Activated gamma-delta T cell treated with Interleukin-2 at 50 U/mL for 16 hours (primary cell): ENCODE measurements at places on chromosomes 7 and 10.

- no peak for DNase-seq
Observed at GRCh38 chr7:154627646-154628290, 375.2 kb downstream of the PAXIP1 start.

DNA sequence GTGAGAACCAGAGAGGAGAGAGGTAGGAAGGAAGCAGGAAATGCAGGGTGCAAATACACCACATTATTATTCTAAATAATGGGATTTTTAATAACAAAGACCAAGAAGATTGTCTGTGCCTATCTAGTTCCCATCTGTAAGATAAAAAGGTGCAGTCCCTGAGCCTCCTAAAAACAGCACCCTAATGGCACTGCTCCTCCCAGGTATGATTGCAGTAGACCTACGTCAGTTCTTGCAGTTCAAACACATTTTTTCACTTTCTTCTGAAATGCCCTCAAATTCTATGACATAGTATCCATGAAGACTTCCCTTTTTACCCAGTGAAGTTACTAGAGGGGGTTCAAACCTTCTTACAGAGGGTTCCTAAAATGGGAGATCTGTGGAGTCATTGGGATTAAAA, 70.6 kb downstream of the FIGNL1 start:
- DNase-seq: no peak

GRCh38 chr7:91098566-91098965, 165.7 kb upstream of the FZD1 start:
- no peak for DNase-seq

DNA sequence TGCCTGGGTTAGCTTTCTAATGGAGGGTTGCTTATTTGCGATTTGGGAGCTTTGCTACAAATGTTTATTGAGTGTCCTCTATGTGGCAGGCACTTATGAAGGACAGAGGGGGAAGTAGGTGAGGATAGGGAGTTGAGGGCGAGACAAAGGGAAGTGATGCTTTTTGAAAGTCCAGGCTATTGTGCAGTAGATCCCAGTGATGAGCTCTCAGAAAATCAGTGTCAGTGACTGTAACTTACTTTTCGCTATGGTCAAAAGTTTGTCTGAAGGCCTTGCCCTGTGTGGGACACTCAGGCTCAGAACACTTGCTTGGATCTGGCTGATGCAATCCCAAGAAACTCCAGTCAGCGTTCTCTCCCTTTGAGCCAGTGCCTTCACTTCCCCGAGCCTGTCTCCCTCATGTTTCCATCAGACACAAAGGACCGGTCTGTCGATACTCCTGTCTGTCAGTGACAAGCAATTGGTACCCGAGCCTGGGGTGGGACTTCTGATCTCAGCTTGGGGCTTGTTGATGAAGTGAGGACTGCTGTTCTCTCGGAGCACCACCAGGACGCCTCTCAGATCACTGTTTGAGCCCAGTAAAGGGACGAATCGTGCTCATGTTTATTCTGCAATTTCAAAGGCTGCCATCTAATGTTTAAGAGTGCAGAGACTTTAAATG, 63.1 kb upstream of the SORCS3 start:
- no peak for DNase-seq

DNA sequence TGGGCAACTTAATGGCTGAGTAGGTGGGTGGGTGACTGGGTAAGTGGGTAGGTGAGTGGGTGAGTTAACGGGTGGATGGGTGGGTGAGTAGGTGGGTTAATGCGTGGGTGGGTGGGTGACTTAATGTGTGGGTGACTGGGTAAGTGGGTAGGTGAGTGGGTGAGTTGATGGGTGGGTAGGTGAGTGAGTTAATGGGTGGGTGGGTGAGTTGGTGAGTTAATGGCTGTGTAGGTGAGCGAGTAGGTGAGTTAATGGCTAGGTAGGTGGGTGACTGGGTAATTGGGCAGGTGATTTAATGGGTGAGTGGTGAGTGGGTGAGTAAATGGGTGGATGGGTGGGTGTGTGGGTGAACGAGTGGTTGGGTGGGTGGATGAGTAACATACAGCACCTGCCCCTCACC, 243.0 kb upstream of the MGMT start:
- no peak for DNase-seq

GRCh38 chr10:63415640-63416244, 50.0 kb downstream of the JMJD1C start:
- DNase-seq: no peak

GRCh38 chr7:144941127-144941526, 105.3 kb upstream of the TPK1 start:
- no peak for DNase-seq

DNA sequence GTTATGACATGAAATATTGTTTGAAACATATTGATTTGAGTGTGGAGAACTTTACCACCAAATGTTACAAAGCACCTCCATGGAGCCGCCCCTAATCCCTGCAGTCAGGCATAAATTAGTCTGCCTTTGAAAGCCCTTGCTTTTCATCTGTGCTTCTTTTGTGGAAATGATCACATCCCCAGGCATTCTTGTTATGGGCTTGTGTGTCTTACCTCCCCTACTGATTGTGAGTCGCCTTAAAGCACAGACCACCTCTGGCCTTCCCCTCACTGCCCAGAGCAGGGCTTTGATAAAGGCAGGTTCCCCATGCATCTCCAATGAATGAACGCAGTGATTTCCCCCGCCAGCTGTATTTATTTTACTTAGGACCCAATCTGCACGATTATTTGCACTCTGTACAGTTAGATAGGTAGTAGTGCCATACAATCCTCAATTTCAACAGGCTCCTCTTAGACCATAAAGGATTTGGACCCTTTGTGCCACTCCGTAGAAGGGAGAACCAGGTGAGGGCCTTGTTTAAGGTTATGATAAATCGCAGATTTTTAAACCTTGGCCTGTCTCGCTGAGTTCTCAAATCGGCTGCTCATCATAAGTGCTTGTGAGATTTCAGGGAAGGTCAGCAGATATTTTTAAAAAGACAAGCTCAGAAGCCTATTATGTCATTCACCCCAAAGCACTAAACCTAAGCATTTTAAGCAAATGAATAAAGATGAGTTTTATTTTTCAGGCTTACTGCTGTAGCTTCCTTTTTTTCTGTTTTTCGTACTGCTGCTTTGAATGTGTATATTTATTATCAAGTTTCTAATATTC, 107.8 kb downstream of the CUBN start:
- no peak for DNase-seq

DNA sequence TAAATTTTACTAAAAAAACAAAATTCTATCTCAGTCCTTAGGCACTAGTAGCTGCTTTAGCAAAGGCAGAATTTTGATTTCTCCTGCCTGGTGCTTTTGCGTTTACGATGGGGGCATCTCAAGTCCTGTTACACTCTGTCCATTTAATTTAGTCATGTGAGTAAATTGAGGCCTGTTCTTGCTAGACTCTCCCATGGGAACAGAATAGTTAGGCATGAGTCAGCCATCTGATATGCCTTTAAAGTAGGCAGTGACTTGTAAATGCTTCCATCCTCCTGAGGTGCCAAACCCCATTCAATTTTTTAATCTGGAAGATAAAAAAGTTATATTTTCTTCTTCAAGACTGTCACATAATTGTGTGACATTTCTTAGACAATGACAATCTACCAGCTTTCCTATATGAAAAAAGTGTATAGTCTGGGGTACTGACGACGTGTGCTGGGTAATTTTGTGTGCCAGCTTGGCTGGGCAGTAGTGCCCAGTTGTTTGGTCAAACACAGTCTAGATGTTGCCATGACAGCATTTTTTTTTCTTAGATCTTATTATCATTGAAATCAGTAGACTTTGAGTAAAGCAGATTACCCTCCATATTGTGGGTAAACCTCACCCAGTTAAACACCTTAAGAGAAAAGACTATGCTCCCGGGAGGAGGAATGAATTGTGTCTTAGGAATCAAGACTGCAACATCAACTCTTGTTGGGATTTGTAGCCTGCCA, 603.4 kb downstream of the SORCS1 start:
- no peak for DNase-seq

DNA sequence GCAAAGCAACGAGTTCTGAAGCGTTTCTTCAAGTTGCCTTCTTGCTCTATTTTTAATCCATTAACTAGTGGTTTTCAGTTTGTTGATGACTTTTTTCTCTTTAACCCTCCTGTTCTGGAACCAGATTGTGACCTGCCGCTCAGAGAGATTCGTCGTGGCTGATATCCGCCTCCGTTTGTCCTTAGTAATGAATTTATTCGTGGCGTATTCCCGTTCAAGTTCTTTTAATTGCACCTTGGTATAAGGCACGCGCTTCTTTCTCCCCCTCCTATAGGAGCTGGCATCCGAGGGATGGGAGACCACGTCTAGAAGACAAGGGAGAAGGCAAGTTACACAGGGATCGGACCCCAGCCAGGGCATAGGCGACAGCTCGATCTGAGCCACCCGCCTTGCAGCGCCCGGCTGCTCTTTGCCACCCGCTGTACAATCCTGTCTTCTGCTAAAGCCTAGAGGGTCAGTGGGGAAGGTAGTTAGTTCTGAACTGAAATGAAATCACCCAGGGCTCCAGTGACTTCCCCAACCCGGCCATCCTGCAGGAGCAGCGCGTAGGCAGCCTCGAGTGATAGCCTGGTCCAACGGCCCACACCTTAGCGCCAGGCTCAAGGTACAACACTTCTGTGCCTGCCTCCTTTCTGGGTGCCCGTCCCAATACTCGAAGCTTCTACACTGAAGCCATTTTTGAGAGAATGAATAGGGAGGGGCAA, 1.6 kb downstream of the HOXA13 start:
- no peak for DNase-seq

GRCh38 chr10:127158662-127159061, 37.7 kb downstream of the INSYN2A start:
- no peak for DNase-seq

DNA sequence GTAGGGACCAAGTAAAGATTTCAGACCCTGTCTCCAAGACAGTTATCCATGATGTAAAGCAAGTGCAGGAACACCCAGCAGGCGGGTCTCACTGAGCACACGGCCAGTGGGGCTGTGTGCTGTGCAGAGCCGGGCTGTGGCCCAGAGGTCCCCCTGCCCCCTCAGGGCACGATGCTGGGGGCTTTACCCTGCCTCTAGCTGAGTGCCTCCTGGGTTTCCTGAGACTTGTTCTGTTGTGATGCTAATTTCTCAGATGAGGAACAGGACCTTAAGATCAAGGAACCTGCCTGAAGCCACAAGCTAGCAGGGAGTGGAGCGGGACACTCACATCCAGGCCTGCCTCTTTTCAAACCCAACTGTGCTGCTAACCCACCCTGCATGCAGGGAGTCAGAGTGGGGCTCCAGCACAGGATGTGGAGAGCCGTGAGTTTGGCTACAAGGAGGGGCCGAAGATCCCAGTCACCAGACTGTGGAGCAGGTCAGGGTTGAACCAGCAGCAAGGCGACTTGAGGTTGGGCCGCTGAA, 76.1 kb upstream of the LYZL2 start:
- DNase-seq: no peak

GRCh38 chr7:16668049-16668858, 22.3 kb downstream of the BZW2 start:
- DNase-seq: no peak

- no peak for DNase-seq
Observed at GRCh38 chr10:23754941-23755340, 316.1 kb downstream of the OTUD1 start.

DNA sequence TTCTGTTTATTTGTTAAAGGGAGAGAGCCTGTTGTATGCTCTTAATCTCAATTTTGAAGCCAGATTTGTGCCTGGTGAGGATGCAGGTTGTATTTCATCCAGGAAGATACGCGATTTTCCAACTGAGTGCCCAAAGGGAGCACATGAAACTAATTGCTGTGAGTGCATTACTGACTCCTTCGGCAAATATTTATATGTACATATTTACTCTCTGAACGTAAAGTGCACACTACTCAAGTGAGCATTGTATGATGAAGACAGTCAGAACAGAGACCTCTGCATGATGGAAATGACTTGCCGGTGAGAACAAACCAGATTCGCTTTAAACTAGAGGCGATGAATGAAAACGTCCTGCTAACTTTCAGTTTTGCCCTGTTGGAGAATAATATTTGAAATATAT, 130.1 kb downstream of the MALRD1 start:
- no peak for DNase-seq

DNA sequence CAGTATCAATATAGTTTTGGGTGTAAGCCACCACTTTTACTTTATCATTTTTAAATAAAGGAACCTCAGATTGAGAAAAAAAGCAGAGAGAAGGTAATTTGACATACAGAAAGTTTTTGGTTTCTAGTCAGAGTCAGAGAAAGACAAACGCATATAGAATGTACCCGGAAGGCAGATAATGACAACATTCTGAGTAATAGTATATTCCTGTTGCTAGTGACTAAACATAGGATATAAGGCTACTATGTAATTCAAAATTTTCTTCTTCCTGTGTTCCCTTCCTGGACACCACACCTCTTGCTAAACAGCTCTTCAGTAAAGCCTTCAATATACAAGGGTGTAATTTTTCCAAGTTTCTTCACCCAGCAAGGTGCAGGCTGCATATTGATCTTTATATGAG, 597.6 kb downstream of the PCDH15 start:
- no peak for DNase-seq

DNA sequence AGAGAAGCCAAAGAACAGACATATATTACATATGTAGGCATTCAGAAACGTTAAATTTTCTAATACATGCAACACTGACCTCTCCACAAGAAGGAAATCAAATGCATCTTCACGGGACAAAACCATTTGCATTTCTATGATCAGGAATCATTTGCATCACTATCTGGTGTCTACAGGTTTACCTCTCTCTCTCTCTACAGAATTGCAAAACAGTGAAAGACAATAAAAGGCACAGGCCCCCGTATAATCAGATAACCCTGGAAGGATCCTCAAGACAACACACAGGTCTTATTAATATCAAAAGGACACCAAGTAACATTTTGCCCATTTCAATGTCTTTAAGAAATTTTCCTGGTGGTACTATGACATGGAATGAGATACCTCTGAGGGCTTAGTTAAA, 306.3 kb downstream of the GPAM start:
- DNase-seq: no peak

GRCh38 chr10:47060356-47060755, 149.1 kb downstream of the PTPN20 start:
- no peak for DNase-seq

DNA sequence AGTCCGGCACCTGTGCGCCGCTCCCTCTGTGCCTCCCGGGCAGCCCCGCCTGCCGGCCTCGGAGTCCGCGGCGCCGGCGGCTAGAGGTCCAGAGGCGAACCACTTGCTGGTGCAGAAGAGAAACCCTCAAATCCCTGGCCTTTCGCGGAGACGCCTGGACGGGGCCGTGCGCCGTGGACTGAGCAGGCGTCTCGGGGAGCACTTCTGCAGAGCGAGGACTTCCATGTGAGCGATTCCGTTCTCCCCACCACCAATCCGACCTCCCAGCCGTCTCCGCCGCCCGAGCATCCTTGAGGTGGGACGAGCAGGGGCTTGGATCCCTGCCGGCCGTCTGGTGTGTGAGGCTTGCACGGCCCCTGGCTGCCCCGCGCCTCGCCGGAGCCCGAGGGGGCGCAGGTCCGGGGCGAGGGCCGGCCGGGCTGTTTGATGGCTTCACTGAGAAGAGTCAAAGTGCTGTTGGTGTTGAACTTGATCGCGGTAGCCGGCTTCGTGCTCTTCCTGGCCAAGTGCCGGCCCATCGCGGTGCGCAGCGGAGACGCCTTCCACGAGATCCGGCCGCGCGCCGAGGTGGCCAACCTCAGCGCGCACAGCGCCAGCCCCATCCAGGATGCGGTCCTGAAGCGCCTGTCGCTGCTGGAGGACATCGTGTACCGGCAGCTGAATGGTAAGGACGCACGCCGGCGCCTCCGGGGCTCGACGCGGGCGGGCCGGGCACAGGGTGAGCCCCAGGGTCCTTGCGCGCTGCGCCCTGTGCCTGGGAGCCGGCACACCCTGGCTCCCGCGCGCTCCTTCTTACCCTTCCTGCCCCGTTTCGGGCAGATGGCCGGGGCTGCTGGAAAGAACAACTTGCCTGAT, 660 bp downstream of the GALNT17 start:
- DNase-seq: no peak

GRCh38 chr10:94571081-94571480, 25.5 kb downstream of the HELLS start:
- DNase-seq: no peak
